ENCODE measurements at places on chromosomes 16 and 17.

DNA sequence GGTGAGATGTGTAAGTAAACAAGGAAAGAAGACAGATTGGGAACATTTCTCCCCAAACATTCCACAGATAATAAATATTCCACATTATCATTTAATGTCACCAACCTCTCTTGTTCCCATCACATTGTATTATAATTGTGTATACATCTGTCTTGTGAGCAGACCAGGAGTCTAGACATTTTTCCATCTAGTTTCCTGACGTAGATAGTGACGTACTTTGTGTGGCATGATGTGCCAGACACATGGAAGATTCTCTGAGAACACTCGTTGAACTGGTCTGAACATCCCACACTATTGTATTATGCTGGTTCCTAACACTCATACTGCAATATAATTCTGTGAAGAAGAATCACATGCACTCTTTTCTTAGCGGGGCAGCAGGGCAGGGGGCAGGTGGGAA is 34.0 kb downstream of the WSB1 start:
- no peak for DNase-seq

- no peak for DNase-seq
Observed at GRCh38 chr17:59840329-59841090, 52.2 kb downstream of the TUBD1 start.

DNA sequence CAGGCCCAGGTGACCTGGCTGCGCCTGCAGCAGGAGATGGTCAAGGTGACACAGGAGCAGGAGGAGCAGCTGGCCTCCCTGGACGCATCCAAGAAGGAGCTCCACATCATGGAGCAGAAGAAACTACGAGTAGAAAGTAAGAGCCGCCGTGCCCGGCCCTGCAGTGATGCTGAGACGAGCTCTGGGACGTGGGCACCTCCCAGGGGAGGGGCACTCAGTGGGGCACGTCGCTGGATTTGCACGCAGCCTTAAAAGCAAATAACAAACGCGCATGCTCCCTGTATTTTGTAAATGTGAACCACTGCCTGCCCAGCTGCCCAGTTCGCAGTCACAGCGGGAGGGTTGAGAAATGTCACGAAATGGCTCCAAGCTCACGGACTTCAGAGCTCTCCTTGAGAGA is 15.3 kb upstream of the GAA start:
- no peak for DNase-seq

DNA sequence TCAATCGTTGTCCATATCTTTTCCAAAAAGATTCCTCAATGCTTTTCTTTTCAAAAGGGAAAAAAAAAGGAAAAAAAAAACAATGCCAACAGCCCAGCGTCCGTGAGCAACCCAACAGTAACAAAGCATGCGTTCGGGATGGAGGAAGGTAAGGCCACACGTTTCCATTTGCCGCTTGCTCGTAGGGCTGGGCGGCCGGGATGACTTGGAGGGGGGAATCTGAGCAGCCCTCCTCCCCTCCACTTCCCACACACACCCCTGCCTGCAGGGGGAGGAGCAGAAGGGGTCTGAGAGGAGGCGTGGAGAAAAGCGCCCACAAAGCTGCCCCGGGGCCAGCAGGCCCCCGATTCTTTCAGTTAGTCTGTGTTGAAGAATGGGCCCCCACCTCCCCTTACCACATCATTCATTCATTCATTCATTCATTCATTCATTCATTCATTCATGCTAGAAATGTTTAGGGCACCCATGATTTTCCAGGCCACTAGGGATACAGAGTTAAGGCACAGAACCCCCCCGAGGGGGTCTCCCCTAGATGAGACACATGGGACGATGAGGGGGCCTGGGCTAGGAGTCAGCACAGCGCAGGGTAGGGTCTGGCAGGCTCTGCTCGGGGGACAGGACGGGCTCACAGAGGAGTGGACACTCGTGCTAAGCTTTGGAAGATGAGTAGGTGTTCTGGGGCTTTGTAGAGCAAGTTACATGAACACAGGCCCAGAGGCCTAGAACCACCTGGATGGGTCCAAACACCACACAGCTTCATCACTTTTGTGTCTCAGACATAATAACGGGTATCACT is 10.9 kb upstream of the TBX2 start:
- no peak for DNase-seq

DNA sequence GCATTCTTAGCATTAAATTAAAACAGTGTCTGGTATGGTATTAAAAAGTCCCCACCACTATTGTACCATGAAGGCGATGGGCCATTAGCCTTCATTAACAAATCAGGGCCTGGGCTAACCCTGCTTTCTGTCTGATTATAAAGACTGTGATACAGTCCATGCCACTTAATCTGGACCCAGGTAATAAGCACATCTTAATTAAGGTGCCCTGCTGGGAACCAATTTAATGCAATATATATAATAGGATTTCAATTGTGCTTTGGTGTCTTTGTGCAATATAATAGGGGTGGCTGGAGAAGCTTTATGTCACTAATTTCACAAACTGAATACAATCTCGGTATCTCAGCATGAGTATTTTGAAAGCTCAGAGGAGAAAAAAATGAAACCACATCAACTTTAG is 64.4 kb upstream of the CDH8 start:
- DNase-seq: no peak

DNA sequence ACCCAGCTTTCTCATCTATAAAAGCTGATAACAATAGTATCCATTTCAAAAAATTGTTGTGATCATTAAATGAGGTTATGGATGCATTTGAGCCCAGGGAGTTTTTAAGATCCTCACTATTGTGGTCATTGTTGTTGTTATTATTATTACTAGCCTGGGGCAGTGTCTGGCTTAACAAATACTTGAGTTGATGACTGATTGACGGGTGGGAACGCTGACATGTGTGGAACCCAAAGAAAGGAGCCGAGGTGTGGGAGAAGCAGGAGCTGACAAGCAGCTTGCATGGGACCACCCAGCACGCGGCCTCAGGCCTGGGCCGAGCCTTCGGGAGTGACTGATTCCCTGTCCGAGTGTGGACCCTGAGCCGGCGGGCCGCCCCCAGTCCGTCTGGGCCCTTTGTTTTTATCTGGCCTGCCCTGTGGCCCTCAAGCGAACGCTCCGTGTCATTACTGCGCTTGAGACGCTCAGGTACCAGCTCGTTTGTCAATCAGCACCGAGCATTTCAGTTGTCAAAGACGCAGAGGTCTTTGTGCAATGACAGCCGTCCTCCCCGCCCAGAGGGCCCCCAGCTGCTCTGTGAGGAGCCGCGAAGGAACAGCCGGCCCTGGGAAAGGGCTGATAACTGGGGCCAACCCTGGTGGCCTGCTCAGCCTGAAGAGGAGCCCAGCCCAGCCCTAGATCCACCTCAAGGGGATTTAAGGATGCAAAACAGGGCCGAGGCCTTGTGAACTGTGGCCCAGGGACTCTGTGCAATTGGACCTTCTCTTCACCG is 132.9 kb upstream of the FOXF1 start:
- no peak for DNase-seq

DNA sequence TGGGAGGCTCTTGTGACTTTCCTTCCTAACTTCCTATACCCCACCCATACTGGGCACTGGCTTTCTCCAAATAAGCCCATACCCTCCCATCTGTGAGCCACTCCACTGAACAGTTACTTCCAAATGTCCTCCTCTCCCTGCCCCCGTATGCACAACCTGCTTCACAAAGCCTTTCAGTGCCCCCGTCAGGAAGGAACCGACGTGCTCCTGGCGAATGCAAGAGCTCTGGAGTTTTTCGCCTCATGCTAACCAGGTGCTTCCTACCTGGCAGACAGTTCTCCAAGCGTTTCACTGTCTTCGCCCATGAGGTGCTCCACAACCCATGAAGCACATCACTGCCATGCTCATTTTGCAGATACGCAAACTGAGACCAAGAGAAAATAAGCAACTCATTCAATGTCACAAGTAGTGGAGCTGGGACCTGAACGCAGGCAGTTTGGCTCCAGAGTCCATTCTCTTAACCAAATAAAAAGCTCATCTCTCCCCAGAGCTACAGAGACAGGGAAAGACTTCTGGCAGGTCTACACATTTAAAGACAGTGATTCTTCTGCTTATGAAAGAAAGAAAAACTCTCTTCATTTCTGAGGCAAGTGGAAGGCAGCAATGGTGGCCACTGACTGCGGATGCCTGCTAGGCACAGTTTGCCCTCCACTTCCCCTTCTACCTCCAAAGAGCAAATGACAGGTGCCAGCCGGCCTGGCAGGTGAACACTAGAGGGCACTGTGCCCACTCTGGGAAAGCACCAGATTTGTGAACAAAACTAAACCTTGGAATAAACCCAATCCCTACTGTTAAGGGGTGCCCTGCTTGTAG is 23.8 kb downstream of the SPHK1 start:
- peak; percentile 71 for DNase-seq

DNA sequence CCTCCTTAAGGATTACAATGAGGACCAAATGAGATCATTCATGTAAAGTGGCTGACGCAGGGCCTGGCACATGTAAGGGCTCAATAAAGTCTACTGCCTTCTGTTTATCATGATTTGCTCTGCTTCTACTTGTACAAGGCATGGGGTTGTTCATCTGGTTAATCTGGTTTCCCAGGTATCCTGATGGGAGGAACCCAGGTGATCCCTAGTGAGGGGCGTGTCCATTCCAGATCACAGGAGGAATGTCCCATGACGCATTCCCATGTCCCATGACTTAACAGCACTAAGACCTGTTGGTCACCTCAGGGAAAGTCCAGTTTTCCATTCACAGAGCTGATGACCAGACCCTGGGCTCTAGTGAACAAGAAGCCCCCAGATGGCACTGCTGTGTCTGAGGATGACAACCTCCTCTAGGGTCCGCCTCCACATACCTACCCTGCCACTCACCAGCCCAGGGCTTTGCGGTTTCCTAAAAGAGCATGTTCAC is 11.5 kb upstream of the TPPP3 start:
- no peak for DNase-seq

DNA sequence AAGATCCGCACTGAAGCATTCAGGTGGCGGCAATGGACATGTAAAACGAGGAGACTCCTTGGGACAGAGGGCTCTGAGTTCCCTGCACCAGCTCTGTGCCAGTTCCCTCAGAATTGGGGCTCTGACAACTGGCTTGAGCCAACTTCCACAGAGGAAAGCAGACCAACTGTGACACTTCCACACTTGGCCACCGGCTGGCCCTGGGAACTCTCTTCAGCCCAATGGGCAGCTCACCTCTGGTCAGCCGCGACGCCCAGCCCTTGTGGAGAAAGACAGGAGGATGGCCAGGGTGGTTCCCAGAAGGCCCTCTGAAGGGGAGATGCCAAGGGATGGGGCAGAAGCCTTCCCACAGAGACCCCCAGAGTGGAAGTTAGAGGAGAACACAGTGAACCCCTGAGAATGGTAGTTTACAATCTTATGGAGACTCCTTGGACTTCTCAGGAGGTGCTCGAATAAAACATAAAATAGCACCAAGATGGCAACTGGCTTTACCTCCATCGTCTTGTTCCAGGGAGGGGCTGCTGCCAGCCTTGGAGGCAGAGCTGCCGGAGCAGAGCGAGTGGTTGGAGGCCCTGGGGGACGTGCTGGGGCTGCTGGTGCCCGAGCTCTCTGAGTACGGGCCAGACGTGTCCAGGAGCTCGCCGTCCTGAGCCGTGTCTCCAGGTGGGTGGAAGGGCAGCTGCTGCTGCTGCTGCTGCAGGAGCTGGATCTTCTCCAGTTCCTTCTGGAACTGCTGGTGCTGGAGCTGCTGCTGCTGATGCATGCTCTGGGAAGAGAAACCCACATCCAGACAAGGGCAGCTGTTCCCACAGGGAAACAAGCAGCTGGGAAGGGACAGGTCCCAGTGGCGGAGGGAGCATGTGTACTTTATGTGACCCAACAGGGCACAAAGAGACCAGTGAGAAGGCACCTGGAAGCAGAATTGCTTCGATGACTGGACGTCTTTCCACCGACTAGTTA is 35.0 kb upstream of the ICAM2 start:
- DNase-seq: no peak

DNA sequence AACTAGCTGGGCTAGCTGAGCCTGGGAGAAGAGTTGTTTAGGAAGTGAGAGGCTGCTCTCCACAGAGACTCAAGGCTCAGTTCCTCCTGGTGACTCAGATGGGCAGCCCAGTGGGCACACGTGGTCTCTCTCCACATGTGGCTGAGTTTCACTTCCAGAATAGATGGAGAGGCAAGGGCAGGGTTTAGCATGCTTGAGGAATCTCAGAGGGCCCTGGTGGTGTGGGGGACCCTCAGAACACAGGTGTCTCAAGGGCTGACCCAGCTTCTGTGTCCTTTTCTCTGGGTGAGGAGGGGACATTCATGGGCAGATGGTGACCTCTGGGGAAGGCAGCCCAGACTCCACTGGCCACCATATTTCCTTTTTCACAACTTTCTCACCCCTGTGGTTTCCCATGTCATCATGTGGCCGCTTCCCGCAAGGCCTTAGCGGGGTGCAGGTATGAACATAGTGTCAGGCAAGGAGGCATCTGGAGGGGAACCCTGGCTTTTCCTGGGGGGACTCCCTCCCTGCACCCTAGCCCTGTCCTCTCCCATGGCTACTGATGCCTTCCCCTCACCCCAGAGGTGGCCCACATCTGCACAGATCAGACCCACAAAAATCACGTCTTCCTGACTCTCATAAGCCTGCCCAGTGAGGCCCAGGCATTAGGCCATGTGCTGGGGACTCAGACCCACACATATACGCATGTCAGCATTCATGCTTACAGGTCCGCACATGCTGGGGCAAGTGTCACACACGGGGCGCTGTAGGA is 3.3 kb downstream of the GRN start:
- no peak for DNase-seq

- DNase-seq: no peak
Observed at GRCh38 chr16:6576606-6577005, 756.0 kb upstream of the RBFOX1 start.

DNA sequence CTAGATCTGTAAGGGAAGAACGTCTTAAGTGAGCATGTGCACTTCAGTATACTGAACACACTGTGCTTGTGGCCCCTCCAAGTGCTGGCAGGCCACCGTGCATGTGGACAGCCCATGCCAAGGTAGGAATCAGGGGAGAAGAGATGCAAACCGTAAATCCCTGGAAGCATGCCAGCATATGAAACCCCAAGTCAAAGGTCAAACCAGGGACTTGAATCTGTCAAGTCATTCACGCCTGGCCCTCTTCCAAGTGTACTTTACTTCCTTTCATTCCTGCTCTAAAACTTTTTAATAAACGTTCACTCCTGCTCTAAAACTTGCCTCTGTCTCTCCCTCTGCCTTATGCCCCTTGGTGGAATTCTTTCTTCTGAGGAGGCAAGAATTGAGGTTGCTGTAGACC is 2.8 kb upstream of the ATXN2L start:
- DNase-seq: no peak

DNA sequence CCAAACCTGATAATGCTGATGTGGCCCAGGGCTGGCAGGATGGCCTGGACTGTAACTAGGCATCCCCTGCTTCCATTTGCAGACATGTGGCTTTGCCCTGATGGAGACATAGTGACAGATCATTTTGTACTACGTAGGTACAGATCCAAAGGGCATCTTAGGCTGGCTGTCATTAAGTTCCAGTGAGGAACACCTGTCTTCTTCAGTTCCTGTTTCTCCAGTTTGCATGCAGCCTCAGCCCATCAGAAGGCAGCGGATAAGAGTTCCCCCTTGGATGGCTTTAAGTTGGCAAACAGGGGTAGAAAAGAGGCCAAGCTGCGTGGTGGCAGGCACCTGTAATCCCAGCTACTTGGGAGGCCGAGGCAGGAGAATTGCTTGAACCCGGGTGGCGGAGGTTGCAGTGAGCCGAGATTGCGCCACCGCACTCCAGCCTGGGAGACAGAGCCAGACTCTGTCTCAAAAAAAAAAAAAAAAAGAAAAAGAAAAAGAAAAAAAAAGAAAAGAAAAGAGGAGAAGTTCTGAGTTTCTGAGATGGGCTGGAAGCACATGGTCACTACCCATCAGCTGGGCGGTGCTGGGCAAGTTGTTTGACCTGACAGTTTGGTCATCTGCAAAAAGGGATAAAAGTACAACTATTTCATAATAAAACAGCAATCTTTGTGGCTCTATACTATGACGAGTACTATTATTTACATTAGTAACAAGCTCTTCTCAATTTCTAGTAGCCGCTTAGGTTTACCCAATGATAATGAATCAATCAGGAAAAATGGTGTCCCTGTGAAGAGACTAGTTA is 42.7 kb downstream of the CPPED1 start:
- no peak for DNase-seq
